ENCODE measurements at places on chromosomes 4 and X.

- DNase-seq = no peak
Observed at GRCh38 chr4:91840359-91840758, 463.4 kb upstream of the GRID2 start.

- DNase-seq = no peak
Observed at GRCh38 chr4:185599553-185600243, 64.4 kb upstream of the PDLIM3 start.

- DNase-seq = no peak
Observed at GRCh38 chrX:74578137-74578536, 36.3 kb downstream of the RLIM start.

GRCh38 chrX:120660637-120661036 lies 30.8 kb upstream of the C1GALT1C1 start:
- DNase-seq = peak; percentile 10

- no peak for DNase-seq
Observed at GRCh38 chrX:132044953-132045352, 21.9 kb downstream of the STK26 start.

- DNase-seq = no peak
Observed at GRCh38 chrX:11970578-11971359, 167.5 kb upstream of the FRMPD4 start.

DNA sequence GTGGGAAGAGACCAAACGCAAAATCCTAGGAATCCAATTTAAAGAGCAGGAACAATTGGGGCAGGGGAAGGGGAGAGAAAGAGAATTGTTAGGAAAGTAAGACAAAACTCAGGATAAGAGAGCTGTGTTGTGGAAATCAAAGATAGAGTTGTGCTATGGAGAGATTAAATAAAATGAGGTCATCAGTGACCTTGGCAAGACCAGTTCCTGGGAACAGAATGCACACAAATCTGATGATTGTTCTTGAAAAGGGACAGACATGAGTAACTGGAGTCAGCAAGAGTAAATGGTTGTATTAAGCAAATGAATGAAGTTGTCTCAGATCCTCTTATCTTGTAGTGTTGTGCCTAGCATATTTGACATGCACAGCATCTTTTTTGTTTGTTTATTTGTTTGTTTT lies 267.4 kb downstream of the IL1RAPL1 start:
- no peak for DNase-seq

GRCh38 chrX:13587786-13588477 lies 18.5 kb downstream of the EGFL6 start:
- DNase-seq = peak; percentile 31

Measured in hematopoietic multipotent progenitor cell treated with erythropoietin and hydrocortisone succinate and interleukin-3 and kit ligand, for 4 days (in vitro differentiated cells).